ENCODE measurements at places on chromosomes 13 and 19. TPM values are rescaled to one million over a fixed set of nuclear protein-coding genes. Genes with fewer than 3 reads are reported as not detected.

GRCh38 chr13:60538566-60538965 is 141.5 kb downstream of the TDRD3 start:
- DNase-seq = no peak

DNA sequence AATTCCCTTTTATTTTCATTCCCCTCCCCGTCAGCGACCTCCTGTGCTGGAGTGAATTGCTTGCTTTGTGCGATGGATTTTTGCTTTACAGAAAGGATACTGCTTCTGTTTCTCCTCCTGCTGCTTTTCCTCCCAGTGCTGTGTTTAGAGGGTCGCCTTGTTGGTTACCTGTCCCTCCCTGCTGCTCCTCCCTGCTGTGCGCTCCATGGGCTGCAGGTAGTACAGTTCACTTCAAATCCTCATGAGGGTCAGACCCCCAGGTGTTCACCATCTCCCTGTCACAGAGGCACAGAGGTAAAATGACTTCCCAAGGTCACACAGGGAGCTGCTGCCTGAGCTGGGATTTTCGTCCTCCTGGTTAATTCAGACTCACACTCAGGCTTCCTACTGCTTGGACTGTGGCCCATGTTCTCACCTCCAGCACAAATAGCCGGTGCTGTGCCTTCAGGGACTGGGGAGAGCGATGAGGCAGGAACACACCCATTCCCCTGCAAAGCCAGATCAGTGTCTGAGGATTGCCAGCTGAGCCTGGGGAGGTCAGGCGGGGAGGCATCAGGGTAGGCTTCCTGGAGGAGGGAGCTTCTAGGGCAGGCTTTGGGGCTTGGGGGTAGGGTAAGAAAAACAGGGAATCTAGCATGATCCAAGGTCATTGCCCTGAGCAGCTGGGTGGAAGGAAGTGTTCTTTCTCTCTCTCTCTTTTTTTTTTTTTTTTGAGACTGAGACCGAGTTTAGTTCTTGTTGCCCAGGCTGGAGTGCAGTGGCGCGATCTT is 14.4 kb downstream of the BICRA start:
- no peak for DNase-seq

TMEM255B gene
- 3.2 TPM for total RNA-seq

CAMSAP3 gene
- total RNA-seq = 9.9 TPM

NOP53 gene
- 118 TPM for total RNA-seq

DNA sequence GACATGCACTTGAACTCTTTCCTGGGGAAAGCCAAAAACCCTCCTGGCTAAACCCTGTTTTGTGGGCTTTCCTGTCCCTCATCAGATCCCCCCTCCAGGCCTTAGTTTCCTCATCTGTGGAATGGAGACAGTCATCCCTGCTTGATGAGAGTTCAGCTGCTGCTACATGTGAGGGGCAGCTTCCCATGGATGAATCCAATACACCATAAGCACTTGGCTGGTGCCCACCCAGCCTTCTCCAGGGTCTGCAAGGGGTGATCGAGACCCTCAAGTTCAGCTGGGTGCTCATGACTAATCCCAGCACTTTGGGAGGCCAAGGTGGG is 21.6 kb downstream of the IL12RB1 start:
- DNase-seq = no peak

DNA sequence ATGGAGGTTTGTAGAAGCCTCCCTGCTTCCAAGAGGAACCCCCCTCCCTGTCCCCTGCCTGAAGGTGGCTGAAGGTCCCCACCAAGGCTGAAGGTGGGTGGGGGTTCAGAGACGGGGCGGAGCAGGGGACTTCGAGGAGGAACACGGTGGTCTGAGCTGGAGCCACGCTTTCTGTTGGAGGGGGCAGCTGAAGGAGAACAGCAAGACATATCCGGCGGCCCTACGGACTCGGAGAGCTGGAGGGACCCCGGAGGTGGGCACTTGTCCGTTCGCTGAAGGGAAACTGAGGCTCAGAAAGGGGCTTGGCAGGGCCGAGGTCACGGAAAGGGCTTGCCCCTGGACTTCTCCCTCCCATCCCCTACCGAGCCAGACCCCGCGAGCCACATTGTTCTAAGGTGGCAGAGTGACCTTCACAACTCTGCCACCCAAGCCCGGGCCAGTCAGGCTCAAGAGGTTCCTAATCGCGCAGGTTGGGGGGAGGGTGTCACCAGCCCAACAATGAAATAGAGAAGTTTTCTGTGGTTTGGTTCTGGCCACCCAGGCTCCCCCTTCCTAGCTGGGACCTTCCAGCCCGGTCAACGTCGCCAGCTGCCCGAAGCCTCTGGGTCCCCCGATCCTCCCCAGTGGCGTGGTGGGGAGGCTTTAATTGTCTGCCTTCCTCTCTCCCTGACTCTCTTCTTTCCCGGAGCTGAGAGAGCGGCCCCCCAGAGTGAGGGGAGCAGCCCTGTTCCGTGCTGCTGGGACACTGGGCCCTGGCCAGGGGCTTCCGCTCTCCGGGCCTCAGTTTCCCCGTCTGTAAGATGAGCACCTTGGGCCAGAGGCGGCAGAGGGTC is 15.5 kb upstream of the KCNN1 start:
- no peak for DNase-seq

SLC8A2 gene
- 0.08 TPM for total RNA-seq

- DNase-seq = no peak
Observed at GRCh38 chr19:44072543-44073401, 813 bp downstream of the ZNF284 start.

DNA sequence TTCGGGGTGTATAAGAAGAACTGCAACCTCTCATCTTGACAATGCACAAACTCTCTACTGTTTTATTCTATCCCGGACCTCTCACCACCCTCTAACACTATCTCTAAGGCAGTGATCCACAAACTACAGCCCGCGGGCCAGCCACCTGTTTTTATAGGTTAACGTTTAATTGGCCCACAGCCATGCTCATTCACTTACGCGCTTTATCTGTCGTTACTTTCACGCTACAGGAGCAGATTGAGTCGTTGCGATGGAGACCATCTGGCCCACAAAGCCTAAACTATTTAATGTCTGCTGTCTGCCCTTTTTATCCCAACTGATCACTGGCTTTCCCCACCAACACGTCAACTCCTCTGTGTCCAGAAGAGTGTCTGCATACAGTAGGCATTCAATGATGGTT is 158.9 kb downstream of the CACNA1A start:
- DNase-seq = no peak

- DNase-seq = no peak
Observed at GRCh38 chr13:76293346-76293745, 592.9 kb downstream of the KCTD12 start.

- no peak for DNase-seq
Observed at GRCh38 chr19:28500296-28500695, 712.7 kb downstream of the UQCRFS1 start.

- no peak for DNase-seq
Observed at GRCh38 chr13:33543631-33544265, 258.2 kb upstream of the STARD13 start.

DNA sequence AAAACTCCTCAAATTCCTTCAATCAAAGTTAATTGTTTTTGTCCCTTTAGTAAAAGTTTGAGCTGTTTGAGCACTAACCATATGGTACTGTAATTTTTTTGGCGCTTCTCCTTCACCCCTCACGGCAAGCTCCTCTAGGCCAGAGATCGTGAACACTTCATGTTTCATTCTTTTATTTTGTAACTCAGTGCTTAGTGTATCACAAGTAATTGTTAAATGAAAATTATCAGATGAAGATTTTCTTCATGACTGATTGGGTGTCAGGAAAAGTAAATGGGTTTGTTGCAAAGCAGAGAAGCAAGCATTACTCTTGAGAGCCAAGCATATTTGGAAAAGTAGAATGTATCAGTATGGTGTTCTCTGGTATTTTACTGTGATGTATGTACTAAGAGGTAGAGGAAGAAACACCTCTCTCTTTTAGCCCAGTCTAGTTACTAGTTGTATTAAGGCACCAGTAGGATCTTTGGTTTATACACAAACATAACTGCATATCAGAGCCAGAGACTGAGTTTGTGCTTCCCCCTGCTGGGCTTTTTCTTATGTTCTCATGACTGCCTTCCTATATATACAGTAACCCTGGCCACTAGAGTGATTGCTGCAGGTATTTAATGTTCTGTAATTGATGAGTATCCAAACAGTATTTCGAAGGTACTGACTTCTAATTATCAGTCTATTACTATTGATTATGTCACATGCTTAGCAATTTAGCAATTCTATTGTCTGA is 202.3 kb upstream of the KLHL1 start:
- DNase-seq = no peak

DNA sequence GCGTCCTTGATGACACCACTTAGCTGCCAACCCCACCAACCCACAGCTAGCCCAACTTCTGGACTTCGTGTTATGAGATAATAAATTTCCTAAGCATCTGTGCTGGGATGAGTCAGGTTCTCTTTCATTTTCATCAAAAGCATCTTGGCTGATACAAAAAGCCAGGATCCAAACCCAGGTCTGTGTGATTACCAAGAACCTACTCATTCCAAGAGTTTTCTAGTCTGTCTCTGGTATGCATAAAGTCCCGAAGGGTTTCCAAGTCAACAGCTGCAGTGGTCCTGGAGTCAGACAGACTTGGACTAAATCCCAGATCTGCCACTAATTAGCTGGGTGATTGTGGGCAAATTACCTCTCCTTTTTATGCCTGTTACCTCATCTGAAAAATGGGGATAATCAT is 55.5 kb upstream of the SERP2 start:
- no peak for DNase-seq

- no peak for DNase-seq
Observed at GRCh38 chr13:72341904-72342303, 385.5 kb downstream of the MZT1 start.

DNA sequence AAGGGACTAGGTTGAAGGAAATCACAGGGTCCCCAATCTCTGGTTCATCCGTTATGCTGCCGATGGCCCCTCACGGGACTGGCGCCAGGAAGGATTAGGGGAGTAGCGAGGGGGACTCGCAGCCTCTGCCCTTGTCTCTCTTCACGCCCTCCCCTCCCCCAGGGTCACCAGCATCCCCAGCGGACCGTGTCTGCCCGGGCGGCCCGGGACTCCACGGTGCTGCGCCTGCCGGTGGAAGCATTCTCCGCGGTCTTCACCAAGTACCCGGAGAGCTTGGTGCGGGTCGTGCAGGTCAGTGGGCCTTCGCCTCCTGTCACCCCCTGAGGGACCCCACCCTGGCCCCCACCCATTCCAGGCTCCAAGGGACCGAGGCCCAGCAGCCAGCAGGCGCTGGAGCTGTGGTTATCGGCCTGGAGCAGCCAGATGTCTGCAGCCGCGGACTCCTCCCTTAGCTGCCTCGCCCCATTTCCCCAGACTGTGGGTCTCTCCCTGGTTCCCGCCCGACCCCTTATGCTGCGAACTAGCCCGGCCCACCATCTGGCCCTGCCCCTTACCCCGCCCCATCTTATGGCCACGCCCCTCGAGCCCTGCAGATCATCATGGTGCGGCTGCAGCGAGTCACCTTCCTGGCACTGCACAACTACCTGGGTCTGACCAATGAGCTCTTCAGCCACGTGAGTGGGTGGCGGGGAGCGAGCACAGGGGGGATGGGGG is 5.4 kb downstream of the PNPLA6 start:
- no peak for DNase-seq

SHISA7 gene
- total RNA-seq = not detected

ZNF471 gene
- 2.1 TPM for total RNA-seq

DNA sequence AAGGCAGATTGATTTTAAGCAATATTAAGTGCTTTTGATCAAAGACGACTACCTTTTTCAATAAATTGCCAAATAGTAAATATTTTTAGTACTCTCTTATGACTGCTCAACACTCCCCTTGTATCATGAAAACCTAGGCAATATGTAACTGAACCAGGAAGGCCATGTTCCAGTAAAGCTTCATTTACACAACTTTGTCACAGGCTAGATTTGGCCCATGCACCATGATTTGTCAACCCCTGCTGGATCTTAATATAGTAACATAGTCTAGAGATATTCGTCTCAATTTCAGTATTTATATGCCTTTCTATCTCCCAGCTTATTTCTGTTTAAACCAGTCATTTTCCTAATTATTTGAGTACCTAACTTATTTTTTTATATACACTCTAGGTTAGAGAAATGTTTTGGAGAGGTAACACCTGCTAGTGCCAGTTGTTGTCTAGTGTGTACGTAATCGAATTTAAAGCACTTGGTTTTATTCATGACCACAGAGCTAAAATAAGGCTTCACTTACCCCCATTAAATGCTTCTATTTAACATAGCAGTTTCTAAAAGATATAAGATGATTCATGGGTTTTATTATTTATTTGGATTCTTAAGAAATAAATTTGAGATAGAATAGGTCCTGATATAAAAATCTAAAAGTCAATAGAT is 21.0 kb downstream of the TPP2 start:
- no peak for DNase-seq

SLC1A6 gene
- not detected for total RNA-seq

GRCh38 chr19:54541712-54542111 is 31.9 kb upstream of the LILRA2 start:
- DNase-seq = no peak

IGSF23 gene
- not detected for total RNA-seq

GRCh38 chr13:111577208-111577828 is 256.9 kb downstream of the TEX29 start:
- no peak for DNase-seq

- DNase-seq = no peak
Observed at GRCh38 chr13:46743191-46743590, 53.8 kb downstream of the ESD start.

GRCh38 chr13:105428811-105429210 is 1106.7 kb downstream of the EFNB2 start:
- no peak for DNase-seq

CLEC11A gene
- total RNA-seq = 4.6 TPM

KANK2 gene
- total RNA-seq = 32.7 TPM

GRCh38 chr13:114099918-114100445 is 32.4 kb downstream of the RASA3 start:
- no peak for DNase-seq

DNA sequence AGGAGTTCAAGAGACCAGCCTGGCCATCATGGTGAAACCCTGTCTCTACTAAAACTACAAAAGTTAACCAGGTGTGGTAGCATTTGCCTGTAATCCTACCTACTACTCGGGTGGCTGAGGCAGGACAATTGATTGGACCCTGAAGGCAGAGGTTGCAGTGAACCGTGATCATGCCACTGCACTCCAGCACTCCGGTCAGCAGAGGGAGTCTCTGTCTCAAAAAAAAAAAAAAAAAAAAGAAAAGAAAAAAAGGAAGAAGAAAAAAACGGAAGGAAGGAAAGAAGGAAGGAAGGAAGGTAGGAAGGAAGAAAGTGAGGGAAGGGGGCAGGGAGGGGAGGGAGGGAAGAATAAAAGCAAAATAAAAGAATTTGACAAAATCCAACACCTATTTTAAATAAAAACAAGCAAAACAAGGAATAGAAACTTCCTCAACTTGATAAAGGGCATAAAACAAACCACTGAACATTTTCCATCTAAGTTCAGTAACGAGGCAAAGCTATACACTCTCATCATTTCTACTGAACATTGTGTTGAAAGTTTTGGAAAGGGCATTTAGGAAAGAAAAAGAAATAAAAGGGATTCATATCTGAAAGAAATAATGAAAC is 411.6 kb upstream of the SLITRK5 start:
- no peak for DNase-seq

DNA sequence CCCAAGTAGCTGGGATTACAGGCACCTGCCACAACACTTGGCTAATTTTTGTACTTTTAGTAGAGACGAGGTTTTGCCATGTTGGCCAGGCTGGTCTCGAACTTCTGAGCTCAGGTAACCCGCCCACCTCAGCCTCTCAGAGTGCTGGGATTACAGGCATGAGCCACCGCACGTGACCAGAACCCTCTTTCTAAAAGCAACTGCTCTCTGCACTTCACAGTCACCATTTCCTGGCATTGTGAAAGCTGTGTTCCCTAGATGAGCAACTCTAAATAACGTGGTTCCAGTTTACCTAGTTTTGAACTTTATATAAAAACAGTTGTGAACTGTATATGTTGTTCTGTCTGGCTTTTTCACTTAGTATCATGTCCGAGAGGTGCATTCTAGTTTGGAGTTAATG is 152.9 kb downstream of the SIPA1L3 start:
- no peak for DNase-seq

PDS5B gene
- total RNA-seq = 16.3 TPM
